Fibroblast of skin of left biceps (primary cell): ENCODE measurements at places on chromosomes 1 and 21.

GRCh38 chr1:191831572-191831971 is 326.7 kb upstream of the RGS18 start:
- no peak for DNase-seq

GRCh38 chr21:14742119-14742518 is 196.0 kb upstream of the SAMSN1 start:
- no peak for DNase-seq

DNA sequence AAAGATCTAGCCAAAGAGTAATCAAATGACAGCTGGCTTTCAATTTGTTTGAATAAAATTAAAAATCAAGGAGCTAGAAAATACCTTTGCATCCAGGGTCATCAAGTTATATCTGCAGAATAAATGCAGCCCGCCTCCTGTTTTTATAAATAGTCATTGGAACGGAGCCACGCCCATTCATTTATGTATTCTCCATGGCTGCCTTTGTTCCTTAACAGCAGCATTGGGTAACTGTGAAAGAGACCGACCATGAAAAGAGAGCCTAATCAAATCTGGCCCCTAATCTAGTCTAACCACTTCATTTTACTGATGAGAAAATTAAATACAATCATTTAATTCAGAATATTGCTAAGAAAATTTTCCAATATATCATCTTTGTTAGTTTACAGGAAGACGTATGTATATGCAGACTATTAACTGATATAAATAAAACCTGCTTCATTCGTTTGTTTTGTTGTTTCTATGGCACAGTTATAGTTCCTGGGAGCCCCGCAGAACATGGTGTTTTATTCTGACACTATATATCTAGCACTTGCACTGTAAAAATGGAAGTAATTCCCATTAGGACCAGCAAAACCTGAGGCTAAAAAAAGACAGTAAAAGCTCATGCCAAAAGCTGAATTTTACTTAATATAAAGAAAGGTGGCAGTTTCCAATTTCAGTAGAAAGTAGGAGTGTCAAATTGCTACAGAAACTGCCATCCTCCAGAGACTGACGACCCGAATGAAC is 111.8 kb upstream of the PALMD start:
- no peak for DNase-seq

DNA sequence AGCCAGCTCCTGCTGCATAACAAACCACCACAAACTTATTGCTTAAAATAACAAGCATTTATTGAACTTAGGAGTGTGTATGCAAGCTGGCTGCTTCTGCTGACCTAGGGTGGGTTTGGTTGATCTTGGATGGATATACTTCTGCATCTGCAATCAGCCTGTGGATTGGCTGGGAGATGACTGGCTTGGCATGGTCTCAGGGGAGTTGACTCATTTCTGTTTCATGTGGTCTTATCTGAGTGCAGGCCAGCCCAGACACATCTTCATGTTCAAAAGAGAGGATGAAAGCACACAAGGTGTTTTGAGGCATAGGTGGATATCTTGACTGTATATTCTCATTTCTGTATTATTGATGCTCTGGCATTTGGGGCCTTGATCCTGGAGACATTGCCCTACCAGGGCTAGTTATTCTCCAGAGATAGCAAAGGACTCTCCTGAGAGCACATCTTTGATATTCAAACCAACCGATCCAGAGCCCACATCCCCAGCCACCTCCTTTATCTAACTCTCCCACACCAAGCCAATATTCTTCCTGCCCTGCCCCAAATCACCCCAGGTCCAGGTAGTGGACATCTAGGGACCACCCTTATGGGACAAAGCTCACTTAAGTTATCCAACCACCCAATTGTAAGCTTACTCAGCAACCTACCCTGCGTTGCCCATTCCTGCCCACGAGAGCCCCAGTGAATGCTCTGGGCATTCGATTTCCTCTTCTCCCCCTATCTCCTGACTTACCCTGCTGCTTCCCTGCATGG is 350.8 kb downstream of the PTPRU start:
- no peak for DNase-seq

DNA sequence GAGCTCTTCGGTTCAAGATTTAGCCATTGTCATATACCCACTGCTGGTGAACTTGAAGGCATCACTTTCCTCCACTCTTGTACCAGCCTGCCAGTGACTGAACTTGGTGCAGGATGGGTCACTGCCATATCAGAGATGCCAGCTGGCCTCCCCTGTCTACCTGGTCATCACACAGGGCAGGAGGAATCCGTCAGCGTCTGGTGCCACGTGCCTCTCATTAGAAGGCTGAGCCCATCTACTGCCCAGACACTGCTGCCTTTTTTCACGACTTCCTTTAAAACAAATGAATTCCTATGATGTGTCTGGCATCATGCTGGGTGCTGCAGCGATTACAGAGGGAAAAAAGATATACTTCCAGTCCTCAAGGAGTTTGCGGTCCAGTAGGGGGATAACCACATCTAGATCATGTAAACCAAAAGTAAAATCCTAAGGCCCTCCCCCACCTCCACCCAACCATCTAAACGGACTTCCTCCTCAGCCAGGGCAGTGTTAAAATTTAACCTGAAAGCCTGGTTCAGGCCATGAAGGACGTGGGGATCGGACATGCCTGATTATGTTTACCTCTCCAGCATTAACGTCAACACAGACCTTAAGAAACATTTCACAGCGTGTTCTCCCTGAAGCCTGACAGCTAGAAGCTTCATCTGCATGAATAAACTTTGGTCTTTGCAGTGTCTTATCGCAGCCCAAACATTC is 29.2 kb upstream of the PDE9A start:
- no peak for DNase-seq

- DNase-seq: no peak
These were observed 73.0 kb upstream of the EXO1 start for GRCh38 chr1:241775021-241775420.

- DNase-seq: no peak
These were observed 68.3 kb upstream of the BCAR3 start for GRCh38 chr1:93749894-93750301.

DNA sequence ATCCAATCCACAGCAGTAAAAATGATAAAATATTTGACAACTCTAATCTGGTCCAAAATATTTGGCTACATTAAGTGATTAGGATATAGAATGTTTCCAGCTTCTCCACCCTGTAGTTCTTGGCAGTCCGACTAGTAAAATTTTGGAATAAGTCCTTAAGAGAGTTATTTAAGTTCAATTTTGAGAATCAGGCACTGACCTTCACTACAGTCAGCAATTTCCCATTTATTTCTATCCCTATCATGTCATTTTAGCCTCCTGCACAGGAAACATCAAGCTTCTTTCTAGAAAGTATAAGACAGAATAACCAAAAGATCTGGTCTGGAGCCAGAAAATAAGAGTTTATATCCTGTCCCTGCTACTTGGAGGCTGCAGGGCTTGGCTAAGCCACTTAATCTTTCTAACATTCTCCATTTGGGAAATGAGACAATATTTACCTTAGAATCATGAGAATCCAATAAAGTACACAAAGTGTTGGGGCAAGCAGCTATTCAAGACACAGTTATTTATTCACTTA is 162.2 kb downstream of the DPYD start:
- DNase-seq: peak; percentile 55

- no peak for DNase-seq
These were observed 8.3 kb upstream of the ADAM15 start for GRCh38 chr1:155042789-155043188.

DNA sequence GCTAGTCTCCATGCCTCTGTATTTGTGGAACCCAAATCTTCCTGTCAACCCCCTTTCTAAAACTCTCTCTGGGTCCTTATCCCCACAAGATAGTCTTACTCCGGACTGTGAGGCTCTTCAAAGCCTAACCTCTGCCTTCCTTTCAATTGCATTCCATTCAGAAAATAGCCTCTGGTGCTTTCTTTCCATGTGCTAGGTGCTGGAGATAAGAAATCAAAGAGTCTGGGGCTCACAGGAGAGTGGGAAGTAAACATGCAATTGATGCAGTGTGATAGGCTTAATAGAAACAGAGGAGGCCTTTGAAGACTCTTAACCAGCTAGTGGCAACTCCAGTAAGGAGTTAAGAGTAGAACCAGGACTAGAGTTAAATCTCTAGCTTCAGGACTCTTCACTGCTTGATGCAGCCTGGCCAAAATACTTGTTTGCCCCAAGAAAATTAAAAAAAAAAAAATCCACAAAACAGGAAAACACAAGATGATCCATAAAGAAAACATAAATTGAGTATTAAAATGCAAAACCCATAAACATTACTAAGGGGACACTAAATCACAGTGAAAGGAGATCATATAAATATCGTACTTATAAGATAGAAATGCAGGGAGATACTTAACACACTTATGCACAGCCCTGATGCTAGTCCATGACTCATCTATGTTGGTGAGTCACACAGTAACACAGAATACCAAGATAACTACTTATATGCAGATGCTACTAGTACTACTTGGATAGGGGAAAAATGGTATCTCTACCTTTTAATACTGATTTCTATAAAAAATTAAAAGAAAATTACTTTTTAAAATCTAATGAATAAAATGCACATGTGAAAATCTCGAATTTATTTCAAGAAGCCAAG is 341.5 kb downstream of the KCNH1 start:
- peak; percentile 35 for DNase-seq
